ENCODE measurements at places on chromosomes 7 and 10.
A peak's percentile ranks its signal among the peaks of the same experiment; 100 is the strongest.

GRCh38 chr10:77727481-77727880, 89.9 kb upstream of the KCNMA1 start:
- DNase-seq: no peak

DNA sequence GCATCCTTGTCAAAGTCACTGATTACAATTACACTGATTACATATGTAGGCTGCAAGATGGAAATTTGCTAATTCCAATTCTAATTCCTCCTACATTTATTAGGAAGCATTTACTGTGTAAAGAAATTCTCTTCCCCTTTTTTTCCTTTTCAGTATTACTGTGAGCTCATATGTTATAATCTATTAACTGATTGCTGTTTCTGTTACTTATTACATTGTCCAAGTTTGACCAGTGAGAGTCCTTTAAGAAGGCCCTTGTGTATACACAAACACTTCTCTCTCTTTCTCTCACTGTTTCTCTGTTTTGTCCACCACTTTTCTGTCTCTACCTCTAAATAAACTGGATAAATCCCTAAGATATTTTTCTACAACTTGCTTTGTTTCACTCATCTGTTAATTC, 31.5 kb downstream of the PHF14 start:
- no peak for DNase-seq

DNA sequence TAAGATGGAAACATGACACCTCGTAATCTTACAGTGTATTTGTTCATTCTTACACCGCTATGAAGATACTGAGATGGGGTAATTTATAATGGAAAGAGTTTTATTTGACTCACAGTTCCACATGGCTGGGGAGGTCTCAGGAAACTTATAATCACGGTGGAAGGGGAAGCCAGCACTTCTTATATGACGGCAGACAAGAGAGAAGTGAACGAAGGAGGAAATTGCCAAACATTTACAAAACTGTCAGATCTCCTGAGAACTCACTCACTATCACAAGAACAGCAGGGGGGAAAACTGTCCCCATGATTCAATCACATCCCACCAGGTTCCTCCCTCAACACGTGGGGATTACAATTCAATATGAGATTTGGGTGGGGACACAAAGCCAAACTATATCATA, 282.3 kb downstream of the HGF start:
- no peak for DNase-seq

GRCh38 chr7:107811934-107812333, 8.9 kb upstream of the SLC26A3 start:
- DNase-seq: no peak

GRCh38 chr7:19202599-19202998, 57.4 kb upstream of the FERD3L start:
- no peak for DNase-seq

GRCh38 chr7:76282344-76283253, 19.9 kb upstream of the HSPB1 start:
- DNase-seq: no peak

DNA sequence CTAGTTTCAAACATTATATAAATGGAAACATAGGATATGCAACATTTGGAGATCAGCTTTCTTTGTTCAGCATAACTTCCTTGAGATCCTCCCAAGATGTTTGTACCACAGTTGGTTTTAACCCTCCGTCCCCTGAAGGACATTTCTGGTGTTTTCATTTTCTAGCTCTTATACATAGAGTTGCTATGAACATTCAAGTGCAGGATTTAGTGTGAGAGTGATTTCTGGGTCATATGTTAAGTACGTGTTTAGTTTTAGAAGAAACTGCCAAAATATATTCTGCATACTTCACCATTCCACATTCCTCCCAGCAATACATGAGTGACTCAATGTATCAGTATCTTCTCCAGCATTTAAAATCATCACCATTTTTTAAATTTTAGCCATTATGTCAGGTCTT, 588.7 kb upstream of the PFKP start:
- no peak for DNase-seq

GRCh38 chr7:608954-609353, 89.3 kb upstream of the PDGFA start:
- DNase-seq: no peak

DNA sequence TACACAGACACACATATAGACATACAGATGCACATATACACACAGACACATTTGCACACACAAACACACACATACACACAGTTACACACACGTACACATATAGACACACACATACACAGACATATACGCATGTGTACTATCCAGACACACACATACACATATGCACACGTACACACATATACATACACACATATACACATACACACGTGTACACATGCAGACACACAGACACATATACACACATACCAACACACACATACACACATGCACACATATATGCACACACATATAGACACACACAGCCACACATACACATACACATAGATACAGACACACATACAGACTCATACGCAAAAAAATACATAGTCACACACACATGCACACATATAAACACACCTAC, 184.2 kb downstream of the PFKFB3 start:
- DNase-seq: no peak

DNA sequence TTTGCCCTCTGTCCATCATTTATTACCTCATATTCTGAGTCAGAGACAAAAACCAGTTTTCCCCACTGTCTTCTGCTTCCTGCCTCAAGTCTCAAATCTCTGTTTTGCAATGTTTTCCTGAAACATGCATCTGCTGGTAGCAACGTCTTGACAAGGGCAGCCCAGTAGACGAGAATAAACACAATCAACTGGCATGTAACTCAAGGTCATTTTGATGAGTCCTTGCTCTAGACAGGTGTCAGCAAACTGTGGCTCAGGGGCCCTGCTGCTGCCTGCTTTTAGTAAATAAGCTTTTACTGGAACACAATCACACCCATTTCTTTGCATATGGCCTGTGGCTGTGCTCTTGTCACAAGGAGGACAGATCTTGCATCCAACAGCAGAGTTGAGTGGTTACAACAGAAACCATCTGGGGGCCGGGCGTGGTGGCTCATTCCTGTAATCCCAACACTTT, 59.8 kb downstream of the ITIH5 start:
- DNase-seq: no peak

GRCh38 chr10:116780691-116781205, 38.4 kb upstream of the HSPA12A start:
- no peak for DNase-seq

DNA sequence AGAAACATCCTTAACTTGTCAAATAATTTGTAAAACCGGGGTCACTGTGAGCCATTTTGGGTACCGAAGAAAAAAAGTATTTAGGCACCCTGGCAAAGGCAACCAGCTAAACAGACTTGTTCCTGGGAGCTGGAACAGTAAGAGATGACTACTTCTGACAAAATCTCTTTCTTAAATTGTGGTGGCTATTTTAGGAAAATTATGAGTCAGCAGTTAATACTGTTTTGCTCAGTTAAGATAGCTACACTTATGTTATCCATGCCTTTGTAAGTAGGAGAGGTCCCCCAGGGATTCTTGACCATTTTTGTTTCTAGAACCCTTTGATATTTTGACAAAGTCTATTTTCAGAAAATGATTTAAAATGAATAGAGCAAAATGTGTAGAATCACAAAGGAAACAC, 68.7 kb downstream of the TAX1BP1 start:
- no peak for DNase-seq

DNA sequence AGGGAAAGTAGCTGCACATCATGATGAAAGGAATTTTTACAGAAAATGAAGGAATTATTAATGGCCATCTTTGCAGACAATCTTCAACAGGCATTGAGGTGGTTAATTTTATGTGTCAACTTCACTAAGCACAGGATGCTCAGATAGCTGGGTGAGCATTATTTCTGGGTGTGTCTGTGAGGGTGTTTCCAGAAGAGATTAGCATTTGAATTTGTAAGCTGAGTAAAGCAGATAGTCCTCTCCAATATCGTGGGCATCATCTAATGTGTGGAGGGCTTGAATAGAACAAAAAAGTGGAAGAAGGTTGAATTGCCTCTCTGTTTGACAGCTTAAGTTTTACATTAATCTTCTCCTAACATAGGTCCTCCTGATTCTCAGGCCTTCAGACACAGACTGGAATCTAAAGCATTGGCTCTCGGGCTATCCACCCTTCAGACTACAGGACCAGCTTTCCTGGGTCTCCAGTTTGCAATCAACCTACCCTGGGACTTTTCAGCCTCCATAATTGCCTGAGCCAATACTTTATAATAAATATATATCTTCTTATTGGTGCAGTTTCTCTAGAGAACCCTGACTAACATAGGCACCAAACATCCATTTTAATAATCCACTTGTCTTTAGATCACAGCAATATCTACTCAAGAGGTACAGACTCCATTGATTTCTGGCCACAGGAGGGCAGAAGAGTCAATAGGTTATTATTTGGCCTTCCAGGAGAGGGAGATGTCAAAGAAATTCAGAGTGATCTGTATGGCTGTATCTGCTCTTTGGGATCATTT, 10.5 kb upstream of the CRPPA start:
- peak; percentile 8 for DNase-seq

DNA sequence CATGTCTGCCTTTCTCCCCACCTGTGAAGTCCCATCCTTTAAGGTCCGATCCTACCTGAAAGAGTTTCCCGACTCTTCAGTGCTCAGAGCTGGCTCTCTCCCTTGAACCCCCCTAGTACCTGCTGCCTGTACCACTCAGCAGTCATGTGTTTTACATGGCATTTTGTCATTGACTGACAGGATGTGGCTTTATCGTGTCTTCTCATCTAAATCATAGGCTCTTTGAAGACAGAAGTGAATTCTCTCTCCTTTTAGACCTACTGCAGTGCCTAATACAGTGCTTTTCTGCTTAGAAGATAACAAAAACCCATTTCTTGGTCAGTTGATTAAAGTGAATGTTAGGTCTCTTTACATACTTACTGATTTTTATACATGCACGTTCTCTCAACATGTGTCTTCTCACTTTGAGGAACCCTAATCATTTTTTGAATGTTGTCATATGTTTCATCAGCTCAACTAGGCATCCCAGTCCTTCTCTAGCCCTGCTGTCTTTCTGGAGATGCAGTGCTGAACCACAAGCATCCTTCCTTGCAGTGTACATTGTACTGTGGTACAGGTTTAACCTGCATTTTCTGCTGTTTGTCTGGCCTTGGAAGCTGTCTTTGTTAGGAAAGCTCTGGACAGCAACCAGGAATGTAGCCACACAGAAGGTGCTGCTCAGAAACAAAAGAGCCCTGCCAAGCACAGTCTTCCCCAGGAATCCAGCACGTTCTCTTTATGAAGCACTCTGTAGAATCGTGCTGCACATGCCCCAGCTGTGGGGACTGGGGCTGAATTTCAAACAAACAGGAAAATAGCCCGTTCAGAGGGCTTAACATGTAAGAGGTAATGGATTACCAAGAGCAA, 28.1 kb upstream of the LRRC4 start:
- no peak for DNase-seq

DNA sequence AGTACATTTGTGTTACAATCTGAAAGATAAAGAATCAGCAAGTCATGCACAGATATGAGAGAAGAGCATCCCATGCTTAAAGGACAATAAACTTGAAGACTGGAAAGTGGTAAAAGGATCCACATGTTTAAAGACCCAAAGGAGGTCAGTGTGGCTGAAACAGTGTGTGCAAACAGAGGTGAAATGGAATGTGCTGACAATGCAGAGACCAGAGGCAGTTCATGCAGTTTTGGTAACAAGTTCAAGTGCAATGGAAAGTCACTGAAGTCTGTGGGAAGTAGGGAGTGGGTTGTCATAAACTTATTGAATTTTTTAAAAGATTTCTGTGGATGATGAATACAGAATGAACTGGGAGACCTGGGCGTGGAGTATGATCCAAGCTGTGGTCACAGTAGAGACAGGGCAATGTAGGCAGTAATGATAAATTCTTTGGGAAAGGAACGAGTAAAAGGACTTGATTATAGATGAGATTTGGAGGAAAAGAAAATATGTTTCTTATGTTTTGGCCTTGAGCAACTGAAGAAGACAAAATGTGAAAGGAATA, 408.0 kb downstream of the HGF start:
- DNase-seq: no peak

GRCh38 chr7:86950360-86950759, 109.1 kb downstream of the ELAPOR2 start:
- no peak for DNase-seq

All from hippocampal formation (tissue), 2 donors.